ENCODE measurements at places on chromosomes 6 and 20.

DNA sequence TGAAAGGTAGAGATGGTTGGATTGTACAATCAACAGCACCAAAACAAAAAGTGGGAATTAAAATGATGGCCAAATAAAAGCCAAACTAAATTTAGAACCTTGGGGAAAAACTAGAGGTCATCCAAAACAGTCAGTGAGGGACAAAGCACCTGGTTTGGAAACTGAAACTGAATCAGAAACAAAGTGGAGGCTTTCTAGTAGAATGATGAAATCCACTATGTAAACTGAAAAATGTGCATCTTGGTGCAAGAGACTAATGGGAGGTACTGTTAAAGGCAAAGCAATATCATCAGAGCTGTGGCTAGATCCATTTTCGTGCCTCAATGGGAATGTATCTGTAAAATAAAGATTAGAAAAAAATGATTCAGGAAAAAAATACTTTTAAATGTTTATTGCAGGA, 380.0 kb upstream of the GJE1 start:
- DNase-seq, result no peak

DNA sequence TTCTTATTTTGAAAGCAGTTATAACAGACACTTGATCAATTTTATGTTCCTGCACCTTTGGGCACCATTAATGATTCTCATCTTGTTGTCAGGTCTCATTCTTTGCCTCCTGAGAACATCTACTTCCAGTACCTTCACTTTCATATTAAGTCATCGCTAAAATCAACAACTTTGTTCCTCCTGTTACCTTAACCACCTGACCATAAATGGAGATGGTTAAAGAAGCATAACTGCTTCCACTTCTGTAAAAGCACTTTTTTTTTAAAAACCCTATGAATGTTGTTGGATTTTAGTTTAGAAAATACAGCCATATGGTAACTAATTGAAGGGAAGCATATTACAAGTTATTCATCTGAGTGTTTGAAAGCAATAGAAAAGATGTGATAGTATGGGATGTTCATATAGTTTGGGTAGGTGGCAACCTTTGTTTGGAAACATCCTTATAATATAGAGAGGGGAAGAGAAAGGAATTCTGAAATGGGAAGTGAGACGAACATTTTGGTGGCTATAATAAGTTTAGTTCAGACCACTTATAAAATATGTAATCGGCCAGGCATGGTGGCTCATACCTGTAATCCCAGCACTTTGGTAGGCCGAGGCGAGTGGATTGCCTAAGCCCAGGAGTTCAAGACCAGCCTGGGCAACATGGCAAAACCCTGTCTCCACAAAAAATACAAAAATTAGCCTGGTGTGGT, 53.9 kb downstream of the AFG1L start:
- DNase-seq, result no peak

GRCh38 chr20:55415567-55416142, 589.7 kb downstream of the CBLN4 start:
- no peak for DNase-seq

DNA sequence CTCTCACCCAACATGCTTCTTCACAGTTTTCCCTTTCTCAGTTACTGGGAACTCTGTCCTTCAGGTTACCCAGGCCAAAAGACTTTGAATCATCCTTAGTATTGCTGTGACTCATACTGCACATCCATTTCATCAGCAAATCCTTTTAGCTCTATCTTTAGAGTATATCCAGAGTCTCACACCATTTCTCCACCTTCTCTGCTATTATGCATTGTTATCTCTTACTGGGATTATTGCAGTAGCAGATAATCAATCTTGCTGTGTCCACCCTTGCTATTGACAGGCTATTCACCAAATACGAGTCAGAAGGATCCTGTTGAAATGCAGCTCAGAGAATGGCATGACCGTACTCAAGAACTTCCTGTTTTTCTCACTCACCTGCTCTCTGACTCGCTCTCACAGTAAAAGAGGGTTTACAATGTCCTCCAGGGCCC, 57.3 kb downstream of the BCKDHB start:
- DNase-seq, result no peak

DNA sequence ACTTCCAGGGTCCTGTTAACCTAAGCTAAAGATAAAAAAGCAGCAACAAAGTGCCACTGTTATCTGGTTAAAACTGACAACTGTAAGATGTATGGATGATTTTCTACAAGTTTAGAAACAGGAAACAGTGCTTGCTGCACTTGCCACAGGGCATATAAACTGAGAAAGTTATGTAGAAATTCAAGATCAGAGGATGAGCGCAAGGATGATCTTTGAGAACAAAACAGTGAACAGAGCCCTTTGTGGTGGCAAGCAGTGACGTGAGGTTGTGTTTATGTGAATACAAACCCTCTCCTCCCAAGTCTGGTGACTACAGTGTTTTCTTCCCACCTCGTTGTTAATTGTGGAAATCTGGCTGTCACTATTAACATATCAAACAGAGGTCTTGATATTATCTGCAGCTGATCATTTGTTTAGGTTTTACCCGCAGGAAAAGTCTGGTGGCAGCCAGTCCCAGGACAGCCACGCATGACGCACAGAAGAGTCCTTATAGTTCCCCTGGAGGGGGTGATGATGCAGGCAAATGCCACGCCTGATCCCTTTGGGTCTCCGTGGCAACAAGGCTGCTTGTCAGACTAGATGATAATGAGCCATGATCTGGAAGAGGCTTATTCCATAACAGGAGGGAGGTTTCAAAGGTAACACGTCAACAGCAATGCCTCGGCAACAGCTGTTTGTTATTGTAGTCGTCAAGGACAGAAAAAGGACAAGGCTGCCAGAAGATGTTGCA, 43.1 kb upstream of the TNFAIP3 start:
- DNase-seq, result peak; percentile 83

GRCh38 chr6:134768931-134769330, 181.0 kb downstream of the ALDH8A1 start:
- DNase-seq, result no peak

DNA sequence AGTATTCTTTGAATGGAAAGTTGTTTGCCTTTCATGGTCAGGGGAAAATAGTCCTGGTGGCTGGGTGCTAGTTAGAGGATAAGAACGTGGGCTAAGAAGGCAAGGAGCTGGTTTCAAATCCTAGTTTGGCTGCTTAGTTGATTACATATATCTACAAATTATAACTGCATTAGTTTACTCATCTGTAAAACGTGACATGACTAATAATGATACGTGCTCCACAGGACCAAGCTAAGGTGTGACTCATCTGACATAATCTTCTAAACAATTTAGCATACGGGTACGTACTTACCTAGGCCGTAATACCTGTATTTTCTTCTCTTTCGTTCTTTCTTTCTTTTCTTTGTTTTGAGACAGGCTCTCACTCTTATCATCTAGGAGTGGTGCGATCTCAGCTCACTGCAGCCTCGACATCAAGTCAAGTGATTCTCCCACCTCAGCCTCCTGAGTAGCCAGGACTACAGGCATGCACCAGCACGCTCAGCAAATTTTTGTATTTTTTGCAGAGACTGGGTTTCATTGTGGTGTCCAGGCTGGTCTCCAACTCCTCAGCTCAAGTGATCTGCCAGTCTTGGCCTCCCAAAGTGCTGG, 1274.2 kb upstream of the GJE1 start:
- no peak for DNase-seq

DNA sequence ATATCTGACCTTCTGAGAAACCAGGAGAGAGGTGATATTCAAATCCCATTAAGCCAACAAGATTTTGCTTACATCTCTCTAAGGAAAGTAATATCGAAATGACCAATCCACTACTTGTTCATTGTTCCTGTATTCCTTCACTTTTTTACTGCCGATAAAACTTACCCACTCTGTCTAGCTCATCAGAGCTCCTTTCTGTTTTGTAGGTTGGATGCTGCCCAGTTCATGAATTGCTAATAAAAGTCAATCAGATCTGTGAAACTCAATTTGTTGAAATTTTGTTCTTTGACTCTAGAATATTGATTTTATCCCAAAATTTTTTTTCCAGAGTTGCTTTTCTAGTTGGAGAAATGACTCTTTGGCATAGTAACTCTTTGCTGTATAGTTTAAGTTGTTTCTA, 148.9 kb upstream of the INSM1 start:
- no peak for DNase-seq

DNA sequence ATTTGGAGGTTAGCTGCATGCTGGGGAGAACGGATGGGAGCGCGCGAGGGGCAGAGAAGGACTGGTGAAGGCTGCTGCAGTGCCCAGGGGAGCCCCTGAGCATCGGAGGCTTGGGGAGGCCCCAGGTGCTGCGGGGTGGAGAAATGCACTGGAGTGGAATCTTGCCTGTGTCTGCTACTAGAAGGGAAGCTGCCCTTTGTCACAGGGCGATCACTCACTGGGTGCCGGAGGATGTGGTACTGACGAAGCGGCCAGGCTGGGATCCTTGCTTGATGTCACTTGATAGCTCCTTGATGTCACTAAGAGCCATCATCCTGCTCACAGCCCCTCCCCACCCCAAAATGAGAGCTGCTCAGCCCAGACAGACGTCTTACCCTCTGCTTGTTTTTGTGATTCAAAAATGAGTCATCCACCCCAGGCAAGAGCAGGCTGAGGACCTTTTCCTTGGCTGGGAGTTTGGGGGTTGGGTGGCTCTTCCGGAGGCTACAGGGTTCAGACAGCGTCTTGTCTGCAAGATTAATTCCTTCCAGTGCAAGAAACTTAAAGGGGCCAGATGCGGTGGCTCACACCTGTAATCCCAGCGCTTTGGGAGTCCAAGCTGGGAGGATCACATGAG, 62.6 kb upstream of the PMEPA1 start:
- no peak for DNase-seq

GRCh38 chr20:49310705-49311104, 32.8 kb upstream of the ZNFX1 start:
- DNase-seq, result no peak

GRCh38 chr20:37821696-37822095, 81.2 kb upstream of the VSTM2L start:
- no peak for DNase-seq

- DNase-seq, result no peak
Observed at GRCh38 chr6:169692516-169692915, 9.3 kb downstream of the WDR27 start.

DNA sequence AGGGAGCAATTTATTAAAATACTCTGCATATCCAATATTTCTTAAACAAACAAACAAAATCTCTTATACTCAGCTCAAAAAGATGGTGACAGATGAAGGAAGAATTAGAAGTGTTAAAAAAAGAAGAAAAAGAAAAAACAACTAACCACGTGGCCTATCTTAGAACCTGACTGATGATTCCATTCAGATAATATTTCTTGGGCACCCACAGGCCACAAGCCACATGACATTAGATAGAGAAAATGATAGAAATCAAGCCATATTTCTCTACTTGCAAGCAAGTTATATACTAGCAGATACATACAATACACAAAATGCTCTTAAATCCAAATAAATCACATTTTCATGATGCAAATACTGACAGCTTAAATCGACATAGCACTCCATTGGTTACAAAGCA, 14.5 kb upstream of the RAMACL start:
- DNase-seq, result no peak

- DNase-seq, result no peak
Observed at GRCh38 chr6:116938305-116938704, 61.3 kb downstream of the RFX6 start.

- peak; percentile 47 for DNase-seq
Observed at GRCh38 chr6:90393232-90393884, 96.7 kb upstream of the BACH2 start.

DNA sequence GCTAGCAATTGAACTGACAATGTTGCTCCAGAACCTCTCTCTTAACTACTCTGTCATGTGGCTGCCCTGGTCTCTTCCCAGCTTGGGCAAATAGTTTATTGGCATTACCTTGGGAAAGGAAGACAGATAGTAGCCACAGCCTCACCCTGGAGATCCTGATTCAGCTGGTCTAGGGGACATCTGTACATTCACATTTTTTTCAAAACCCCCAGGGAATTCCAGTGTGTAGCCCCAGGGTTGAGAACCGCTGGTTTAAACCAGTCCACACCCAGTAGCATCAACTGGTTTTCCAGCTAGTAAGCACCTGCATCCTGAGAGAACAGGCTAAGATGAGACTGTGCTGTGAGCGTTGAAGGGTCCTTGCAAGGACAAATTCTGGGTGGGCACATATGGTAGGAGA, 9.6 kb downstream of the SCUBE3 start:
- no peak for DNase-seq

GRCh38 chr6:138031417-138031816, 75.8 kb downstream of the PERP start:
- no peak for DNase-seq

- DNase-seq, result no peak
Observed at GRCh38 chr6:144582939-144583613, 297.9 kb downstream of the UTRN start.

DNA sequence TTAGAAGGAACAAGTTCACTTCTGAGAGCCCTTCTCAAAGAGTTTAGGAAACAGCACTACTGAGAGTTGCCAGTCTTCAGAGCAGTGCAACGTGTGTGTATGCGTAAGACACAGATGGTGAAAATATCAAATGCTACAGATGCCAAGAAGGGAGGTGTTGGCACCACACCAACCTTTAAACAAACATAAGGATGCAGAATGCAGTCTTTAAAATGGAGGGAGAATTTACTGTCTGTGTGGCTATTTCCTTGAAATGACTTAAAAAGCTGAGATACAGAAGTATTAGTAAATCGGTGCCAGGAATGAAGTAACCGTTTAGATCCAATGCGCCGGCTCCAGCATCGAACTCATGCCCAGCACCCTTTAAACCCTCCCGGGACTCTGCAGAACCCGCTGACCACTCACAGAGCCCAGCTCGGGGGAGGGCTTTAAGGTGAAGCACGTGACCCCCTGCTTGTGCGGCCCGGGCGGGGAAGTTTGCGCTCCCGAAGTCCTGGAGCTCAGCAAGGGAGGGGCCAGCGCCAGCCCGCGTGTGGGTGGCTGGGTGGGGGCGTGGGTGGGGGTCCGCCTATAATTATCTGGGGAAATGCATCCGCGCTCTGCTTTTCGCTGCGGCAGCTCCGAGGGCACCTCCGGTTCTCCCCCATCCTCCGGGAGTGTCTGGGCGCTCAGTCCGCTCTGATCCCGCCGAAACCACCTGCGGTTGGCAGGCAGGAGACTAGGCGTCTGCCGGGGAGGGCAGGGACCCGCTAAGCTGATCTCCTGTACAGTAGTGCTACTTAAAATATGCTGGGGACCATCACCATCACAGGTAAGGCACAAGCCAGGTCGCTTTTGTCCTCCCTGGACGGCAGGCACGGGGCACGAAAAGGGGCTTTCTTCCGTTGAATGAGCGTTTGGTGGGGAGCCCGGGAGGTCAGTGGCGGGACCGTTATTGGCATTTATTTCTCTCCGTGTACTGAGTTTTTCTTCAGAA, 66.0 kb downstream of the ZBTB2 start:
- peak; percentile 4 for DNase-seq

GRCh38 chr20:50992336-50992732, 30.6 kb downstream of the KCNG1 start:
- DNase-seq, result no peak

GRCh38 chr6:113219783-113220182, 637.4 kb upstream of the MARCKS start:
- no peak for DNase-seq
